Stimulated activated CD4-positive, alpha-beta T cell treated with anti-CD3 and anti-CD28 coated beads, Interleukin-1b, Interleukin-23, amount 100 ng/mL, for 4 hours (primary cell): ENCODE measurements at places on chromosomes 7 and 10.

- no peak for DNase-seq
Measured at GRCh38 chr7:63067897-63068585, 930.6 kb upstream of the ZNF722 start.

GRCh38 chr7:32462977-32463376 lies 27.2 kb downstream of the LSM5 start:
- no peak for DNase-seq

DNA sequence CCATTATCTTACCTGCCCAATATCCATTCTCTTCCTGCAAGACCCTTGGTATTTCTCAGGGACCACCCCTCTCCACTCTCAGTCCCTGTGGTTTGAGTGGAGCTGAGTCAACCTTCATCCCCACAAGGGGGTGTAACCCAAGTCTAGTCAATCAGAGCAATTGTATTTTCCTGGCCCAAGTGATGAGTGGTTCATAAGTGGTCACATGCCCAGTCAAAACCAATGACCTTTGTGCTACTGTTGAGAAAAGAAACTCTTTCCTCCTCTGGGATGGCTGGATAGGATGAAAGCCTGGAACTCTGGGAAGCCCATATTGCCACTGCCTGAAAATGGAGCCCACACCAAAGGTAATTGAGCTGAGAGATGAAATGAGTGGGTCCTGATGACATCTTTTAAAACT lies 93.6 kb downstream of the SNX10 start:
- no peak for DNase-seq

DNA sequence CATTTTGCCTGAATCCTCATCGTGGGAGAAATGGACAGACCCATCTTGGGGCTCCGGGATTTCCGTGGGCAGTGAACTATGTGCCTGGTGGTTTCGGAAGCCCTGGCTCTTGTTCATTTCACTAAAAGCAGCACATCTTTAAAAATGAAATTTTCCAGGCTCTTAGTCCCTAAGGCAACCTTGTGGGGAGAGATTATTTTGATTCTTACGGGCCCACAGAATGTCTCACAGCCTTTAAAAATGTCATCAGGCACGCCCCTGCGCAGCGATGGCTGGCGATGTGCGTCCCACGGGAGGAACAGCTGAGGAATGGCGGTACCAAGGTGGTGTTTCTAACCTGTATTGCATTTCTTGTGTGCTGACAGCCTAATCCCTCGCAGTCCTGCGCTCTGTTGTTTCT lies 189.7 kb downstream of the CCDC3 start:
- no peak for DNase-seq

GRCh38 chr10:121087129-121087528 lies 236.0 kb downstream of the WDR11 start:
- no peak for DNase-seq
